Activated CD4-positive, alpha-beta T cell treated with anti-CD3 and anti-CD28 coated beads, Interleukin-2, amount 50 U/mL, for 1 hour (primary cell): ENCODE measurements at places on chromosomes 2 and 18.

GRCh38 chr2:195608768-195609454 lies 48.1 kb upstream of the SLC39A10 start:
- no peak for DNase-seq

DNA sequence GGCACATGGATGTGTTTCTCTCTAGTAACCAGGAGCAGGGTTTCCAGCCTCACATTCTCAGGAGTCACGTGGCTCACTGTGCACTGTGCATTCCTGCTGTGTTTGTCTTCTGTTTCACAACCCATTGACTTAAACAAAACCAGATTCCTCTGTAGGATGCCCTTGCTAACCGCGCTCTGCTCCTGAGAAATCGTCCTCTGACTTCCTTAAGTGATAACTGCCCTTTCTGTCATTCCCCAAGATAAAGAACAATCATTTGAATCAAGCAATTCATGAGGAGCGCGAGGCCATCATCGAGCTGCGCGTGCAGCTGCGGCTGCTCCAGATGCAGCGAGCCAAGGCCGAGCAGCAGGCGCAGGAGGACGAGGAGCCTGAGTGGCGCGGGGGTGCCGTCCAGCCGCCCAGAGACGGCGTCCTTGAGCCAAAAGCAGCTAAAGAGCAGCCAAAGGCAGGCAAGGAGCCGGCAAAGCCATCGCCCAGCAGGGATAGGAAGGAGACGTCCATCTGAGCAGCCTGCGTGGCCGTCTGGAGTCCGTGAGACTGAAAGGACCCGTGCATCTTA lies 60.2 kb downstream of the RALBP1 start:
- DNase-seq: no peak

GRCh38 chr2:233706720-233707119 lies 6.0 kb upstream of the UGT1A5 start:
- no peak for DNase-seq

- no peak for DNase-seq
Observed at GRCh38 chr2:233255151-233255550, 3.7 kb downstream of the ATG16L1 start.

GRCh38 chr2:182616471-182617393 lies 99.3 kb upstream of the DNAJC10 start:
- no peak for DNase-seq

DNA sequence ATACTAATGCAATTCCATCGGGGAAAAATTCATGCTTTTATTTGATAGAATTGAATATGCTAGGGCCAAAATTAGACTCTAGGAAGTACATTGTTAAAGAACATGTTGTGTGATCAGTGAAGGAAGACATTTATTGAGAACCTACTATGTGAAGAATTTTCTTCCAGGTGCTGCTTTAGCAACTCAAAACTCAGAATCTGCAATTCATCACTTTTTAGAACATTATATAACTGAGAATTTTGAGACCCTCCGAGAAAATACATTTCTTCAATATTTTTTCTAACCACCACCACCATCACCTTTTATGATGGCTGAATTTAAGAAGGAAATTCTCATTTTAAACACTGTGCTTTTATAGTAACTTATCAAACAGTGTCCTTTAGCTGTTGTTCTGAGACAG lies 315.2 kb downstream of the FIGN start:
- DNase-seq: no peak

- DNase-seq: no peak
Observed at GRCh38 chr2:173119069-173119807, 43.6 kb downstream of the MAP3K20 start.

DNA sequence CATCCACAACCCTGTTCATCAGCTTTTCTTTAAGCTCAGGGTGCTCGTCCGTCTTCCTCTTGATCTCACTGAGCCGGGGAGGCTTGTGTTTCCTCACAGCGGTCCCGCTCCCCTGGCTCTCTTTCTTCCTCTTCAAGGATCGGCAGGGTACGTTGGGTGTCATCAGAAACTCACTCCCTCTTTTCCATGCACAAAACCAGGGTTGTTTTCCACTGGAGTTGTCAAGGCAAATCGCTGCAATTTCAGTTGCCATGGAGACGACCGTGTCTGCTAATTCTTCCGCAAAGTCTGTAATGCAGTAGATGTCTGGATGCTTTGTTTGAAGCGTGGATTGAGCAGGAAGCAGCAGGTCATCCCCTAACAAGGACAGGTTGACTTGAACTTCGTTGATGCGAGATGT lies 146.4 kb downstream of the DAW1 start:
- no peak for DNase-seq

DNA sequence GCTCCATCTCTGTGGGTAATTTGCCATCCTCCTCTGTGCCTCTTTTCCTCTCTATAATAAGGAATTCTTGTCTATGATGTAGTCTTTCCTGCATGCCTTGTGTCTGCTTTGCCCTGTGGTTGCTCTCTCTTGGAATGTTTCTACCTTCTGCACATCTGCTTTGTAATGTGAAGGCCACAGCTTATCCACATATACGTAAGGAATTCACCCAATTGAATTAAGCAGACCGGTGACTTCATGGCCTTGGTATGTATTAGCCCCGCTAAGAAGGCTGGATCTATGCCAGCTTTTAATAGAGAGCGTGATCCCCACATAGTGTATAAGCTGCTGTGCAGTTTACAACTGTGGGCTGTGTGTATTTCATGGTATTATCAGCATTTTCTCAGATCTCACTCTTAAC lies 274.7 kb downstream of the RNF144A start:
- no peak for DNase-seq

GRCh38 chr18:22999647-23000046 lies 66.5 kb downstream of the RBBP8 start:
- DNase-seq: no peak

GRCh38 chr18:34220081-34220815 lies 4.5 kb downstream of the NOL4 start:
- no peak for DNase-seq

- no peak for DNase-seq
Observed at GRCh38 chr18:11179959-11180519, 30.7 kb upstream of the PIEZO2 start.

DNA sequence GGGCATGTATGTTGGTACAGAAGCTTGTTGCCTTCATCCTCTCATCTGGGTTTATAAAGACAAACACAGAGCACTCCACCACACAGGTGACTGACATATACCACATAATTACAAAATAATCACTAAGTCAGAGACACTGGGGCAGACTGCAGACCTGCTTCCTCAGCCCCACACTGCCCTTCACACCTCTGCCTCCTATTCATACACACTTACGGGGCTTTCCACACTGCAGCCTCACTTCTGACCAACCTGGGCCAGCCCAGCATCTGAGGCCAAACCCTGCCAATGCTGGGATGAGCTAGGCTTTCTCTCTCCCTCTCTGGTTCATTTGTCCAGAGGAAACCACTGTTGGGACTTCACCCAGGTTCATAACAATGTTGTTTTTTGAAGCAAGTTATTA lies 4.5 kb downstream of the EMX1 start:
- no peak for DNase-seq
